Stimulated activated CD8-positive, alpha-beta memory T cell treated with anti-CD3 and anti-CD28 coated beads, Interleukin-7, amount 100 ng/mL, for 1 hour (primary cell): ENCODE measurements at places on chromosomes 11 and 22.

DNA sequence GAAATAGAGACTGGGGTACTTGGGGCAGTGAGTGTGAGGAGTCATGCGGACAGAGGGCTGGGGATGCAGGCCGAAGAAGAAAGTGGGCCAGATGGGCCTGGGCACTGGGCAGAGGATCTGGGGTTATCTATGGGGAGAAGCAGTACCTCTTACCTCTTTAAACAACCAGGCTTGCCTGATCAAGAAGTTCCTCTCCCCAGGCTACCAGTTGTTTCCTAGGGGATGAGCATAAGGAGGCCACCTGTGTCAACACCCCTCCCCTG lies 98.4 kb upstream of the PITPNB start:
- DNase-seq = no peak

- DNase-seq = no peak
Observed at GRCh38 chr11:70323806-70324205, 53.3 kb downstream of the PPFIA1 start.

DNA sequence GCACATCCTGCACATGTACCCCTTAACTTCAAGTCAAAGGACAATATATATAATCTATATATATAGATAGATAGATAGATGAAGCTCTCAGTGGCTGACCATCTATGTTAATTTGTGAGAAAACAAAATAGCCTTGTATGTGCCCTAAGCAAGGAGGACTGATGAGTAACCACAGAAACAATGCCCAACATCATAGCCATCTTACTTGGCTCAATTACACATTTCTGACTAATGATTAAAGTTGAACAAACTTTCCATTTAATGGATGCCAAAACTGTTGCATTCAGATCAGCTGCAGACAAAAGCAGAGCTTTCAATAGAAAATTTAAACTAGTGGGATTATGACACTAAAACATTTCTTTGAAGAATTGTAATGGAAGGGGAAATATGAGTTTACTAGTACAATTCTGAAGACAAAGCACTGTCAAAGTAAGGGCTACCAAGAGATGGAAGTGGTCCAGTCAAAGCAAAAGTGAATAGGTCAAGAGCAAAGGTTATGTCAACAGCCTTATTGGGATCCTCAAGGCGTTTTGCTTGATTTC lies 1188.2 kb upstream of the RAG2 start:
- DNase-seq = no peak

GRCh38 chr11:11294551-11294855 lies 58.5 kb downstream of the CSNK2A3 start:
- DNase-seq = no peak

- no peak for DNase-seq
Observed at GRCh38 chr22:31613904-31614296, 48.1 kb downstream of the PISD start.

DNA sequence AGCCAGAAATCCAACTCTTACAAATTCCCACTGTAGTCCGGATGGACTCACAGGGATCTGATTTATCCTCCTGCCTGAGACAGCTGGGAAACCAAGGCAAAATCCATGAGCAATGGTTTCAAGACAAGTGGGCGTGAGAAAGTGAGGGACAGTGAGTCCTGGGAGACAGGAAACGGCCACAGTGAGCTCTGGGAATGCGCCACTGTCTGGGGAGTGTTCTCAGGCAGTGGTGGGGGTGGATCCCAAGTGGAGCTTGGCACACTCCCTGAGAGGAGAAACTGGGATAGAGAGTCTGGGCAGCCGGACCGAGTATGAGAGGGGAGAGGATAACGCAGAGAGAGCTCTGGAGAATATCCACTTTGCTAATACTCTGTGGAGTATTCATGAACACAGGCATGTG lies 9.8 kb downstream of the IL17REL start:
- no peak for DNase-seq

- DNase-seq = no peak
Observed at GRCh38 chr11:10878408-10879214, 20.8 kb upstream of the ZBED5 start.

- DNase-seq = no peak
Observed at GRCh38 chr11:131422029-131422428, 51.6 kb downstream of the NTM start.

GRCh38 chr11:93248602-93249001 lies 50.8 kb upstream of the SLC36A4 start:
- no peak for DNase-seq

DNA sequence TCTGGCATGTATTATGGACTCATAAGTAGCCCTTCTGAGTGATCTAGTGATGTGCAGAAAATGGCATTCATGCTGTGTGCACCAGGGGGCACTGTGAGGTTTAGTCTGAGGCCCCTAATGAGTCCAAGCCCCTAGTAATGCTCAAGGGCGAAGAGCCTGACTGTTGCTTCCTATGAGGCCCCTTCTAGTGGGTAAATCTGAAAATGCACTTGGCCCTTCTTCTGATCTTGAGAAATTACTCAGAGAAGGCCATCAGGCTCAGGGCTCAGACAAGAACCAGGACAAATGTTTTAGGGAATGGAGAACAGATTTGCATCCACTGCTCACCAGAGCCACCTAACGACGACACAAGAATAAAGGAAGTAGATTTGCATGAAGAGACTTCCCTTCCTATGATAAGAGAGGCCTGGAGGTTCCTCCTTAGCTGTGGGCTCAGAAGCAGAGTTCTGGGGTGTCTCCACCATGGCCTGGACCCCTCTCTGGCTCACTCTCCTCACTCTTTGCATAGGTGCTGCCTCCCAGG lies 75.8 kb downstream of the GGTLC2 start:
- DNase-seq = peak; percentile 24

- DNase-seq = no peak
Observed at GRCh38 chr11:113991170-113991569, 16.3 kb downstream of the HTR3A start.

GRCh38 chr22:27370269-27370668 lies 431.3 kb downstream of the MN1 start:
- no peak for DNase-seq

- no peak for DNase-seq
Observed at GRCh38 chr22:48228468-48228867, 1466.0 kb downstream of the TBC1D22A start.

DNA sequence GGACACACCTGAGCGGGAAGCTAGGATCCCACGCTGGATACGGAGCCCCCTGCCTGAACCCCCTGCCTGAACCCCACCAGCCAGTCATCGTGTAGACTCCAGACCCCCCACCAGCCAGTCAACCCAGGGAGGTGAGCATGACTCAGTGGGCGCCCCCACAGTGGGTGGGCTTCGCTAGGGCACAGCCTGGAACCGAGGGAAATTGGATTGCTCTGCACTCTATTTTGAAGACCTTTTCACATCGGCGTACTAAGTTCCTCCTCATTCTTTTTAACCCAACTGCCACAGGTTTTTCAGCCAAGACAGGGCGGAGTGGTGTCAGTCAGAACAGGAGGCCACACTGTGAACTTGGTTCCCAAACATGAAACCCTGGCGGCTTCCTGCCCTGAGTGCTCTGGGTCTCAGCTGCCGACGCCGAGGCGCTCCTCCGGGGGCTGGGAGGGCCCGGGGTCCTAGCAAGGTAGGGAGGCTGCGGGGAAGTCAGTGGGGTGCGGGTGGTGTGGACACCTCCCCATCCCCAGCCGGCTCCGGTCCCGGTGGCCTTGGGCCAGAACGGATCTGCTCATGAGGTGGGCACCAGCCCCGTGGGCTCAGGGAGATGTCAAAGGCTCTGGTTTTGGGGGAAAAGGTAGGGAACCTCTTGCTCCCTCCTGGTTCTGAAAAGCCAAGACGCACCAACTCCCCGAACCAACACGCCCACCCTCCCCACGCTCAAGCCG lies 57.0 kb downstream of the BRD1 start:
- DNase-seq = no peak

DNA sequence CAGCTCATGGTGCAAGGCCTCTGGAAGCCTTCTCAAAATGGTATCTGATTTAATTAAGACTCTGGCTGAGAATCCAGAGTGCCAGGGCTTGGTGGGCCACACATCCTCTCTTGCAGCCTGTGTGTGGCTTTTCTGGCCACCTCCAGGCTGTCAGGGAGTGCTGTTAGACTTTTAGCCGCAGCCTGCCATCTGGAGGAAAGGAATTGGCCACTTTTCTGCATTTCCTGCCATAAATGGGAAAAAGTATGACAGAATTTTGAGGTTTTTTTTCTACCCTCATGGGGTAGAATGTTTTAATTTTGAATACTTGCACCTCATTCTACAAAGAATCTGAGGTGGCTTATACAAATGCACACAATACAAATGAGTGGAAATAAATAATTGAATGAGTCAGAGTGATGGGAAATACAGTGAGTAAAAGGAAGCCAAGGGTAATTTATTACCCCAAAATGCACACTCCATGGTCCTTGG lies 218.4 kb downstream of the ADAMTS15 start:
- DNase-seq = no peak

DNA sequence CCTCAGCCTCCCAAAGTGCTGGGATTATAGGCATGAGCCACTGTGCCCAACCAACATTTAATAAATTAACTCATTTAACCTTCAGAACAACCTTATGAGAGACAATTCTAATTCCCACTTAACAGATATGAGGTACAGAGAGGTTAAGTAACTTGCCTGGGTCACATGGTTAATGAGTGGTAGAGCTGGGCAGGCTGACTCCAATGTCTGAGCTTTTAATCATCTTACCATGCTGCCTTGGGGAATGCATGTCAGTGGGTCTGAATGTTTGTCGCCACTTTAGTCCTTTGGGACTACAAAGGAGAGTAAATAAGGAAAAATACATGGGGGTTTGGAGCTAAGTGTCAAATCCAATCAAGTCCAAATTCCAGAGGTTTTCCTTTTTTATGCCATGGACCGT lies 11.2 kb upstream of the PIK3C2A start:
- DNase-seq = no peak

GRCh38 chr11:45664376-45665205 lies 831 bp downstream of the CHST1 start:
- no peak for DNase-seq

GRCh38 chr11:121081321-121081720 lies 19.7 kb upstream of the TECTA start:
- DNase-seq = no peak

DNA sequence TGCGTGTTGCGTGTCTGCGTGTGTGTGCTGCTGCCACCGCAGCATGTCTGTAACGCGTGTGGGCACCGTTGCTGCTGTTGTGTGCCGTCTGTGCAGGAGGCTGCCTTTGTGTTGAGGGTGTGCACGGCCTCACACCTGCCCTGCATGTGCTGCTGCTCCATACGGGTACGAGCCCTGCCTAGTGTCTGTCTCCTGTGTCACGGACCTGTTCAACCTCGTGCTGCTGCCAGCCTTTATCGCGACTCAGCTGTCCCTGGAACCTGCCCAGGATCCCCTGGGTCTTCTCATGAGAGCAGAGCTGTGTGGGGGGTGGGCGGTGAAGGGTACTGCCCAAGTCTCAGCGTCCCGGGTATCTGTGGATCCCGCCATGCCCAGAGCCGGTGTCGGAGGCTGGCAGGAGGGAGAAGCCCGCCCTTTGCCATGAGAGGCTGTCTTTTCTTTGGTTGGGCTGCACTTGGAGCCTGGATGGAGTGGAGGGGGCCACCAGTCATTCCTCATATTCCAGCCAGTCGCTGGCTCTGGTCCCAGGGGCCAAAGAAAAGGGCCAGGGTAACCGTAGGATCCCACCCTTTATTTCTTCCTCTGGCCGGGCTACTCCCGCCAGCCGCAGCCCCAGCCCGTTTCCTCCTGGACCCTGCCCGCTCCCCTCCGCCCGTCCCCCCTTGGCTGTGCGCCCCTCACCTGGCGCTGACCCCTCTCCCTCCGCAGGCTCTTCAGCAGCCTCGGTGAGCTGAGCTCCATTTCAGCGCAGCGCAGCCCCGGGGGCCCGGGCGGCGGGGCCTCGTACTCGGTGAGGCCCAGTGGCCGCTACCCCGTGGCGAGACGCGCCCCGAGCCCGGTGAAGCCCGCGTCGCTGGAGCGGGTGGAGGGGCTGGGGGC lies 7.8 kb upstream of the ACR start:
- no peak for DNase-seq

- no peak for DNase-seq
Observed at GRCh38 chr11:46391578-46392420, at the start of gene CHRM4. Gene CHRM4, minus strand, starts transcription at chr11:46391776. Its CDS starts 5,219 bp downstream, at chr11:46386557.

DNA sequence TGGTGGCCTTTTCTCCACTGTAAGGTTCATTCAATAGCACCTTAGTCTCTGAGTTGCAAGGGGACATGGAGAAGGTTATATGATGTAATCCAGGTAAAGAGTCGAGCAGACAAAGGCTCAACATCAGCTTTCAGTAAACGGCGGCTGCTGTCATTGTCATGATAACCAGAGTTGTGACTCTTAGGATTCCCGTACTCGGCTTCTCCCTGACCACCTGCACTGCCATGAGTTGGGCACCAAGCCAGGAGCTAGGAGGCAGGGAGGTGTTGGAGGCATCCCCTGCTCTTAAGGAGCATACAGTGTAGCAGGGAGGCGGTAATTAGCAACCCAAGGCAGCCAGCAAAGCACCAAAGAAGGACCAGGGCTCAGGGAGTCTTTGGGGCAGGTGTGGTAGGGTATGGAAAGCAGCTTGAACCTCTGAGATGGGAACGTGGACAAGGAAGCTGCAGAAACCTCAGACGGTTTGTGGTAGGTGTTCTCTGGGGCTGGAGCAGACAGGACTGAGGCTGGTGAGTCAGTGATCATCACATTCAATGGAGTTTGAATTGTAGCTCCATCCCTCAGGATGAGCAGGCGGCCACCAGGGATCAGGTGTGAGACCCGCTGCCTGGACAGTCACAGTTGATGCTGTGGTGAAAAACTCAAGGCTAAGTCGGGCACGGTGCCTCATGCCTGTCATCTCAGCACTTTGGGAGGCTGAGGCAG lies 31.7 kb downstream of the LIF start:
- DNase-seq = no peak

DNA sequence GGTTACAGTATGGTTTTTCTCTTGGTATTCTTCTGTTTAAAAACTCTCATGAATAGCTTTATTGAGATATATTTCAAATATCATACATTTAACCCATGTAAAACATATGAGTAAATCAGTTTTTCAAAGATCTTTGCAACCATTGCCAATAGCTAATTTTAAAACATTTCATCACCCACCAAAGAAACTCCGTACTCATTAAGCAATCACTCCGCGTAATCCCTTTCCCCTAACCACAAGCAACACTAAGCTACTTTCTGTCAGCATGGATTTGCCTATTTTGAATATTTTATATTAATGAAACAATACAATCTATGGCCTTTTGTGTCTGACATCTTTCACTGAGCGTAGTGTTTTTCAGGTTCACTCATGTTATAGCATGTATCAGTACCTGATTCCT lies 697.9 kb upstream of the ANO5 start:
- DNase-seq = no peak

DNA sequence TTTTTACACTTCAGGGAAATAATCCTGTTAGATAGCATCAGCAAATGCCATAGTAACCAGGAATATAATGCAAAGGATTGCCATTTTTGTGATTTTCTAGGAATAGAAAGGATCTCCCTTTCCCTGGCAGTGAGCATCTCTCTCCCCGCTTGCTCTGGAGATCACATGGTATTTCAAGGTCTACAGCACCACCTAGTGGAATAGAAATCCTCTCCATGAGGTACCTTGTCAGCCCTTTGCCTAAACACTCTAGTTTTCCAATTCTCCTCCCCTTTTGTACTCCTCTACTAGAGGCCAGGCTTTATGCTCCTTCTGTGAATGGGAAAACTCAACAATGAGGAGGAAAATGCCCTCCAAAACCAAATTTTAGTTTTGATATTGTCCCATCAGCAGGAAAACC lies 78.4 kb downstream of the XRRA1 start:
- no peak for DNase-seq
